NCI-H510A treated with DMSO at 0.1 percent for 48 hours (cell line): ENCODE measurements at places on chromosomes 12 and 14.

DNA sequence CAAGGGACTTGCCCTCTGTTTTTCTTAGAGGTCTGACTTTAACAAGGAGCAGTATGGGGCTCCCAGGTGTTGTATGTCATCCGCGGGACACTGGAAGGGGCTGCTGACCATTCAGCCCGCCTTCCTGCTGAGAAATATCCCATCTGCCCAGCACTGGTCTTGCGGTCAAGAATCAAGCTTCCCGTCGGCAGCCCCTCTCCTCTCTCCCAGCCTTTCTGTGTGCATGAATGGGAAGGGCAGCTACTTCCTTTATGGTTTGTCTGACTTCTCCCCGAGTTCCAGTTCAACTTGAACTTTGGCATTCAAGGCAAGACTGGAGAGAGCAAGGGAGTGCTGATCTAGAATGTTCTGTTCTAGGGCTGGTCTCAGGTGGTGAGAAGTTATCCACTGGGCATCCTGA, 51.5 kb downstream of the PSMA6 start:
- DNase-seq, result no peak

GRCh38 chr12:107328442-107329133, 235.2 kb upstream of the CRY1 start:
- no peak for DNase-seq

DNA sequence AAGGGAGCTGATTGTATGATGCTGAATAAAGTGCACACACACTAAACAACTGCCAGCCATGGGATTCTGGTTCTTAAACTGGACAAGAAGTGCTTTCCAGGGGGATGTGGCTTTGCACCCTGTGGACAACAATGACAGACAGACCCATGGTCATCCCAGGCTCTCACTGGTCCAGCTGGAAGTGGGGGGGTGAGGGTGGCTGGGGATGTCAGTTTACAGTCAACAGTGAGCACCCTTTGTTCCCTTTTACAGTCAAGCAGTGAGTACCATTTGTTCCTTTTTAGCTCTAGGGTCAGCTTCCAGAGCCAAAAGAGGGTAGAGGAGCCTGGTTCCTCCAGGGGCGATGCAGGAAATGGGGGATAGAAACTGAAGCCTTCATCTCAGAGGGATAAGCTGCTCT, 100.7 kb downstream of the SMOC1 start:
- DNase-seq, result no peak

- no peak for DNase-seq
Observed at GRCh38 chr14:54754623-54755386, 147.8 kb downstream of the GCH1 start.

DNA sequence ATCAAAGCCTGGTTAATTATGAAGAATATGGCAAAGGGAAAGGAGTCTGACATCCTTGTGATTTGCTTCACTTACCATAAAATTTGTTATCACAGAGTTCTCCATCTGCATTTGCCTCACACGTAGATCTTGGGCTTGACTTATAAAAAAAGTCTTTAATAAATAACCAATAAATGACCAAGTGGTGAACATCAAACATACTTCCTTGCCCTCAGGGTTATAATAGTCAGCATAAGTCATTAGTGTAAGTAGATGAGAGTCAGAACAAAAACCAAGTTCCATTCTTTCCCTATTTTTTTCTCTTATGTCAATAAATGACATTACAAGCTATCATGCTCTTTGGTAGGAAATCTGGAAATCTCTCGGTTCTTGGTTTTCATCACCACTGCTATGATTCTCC, 635.4 kb upstream of the ATXN7L3B start:
- no peak for DNase-seq

DNA sequence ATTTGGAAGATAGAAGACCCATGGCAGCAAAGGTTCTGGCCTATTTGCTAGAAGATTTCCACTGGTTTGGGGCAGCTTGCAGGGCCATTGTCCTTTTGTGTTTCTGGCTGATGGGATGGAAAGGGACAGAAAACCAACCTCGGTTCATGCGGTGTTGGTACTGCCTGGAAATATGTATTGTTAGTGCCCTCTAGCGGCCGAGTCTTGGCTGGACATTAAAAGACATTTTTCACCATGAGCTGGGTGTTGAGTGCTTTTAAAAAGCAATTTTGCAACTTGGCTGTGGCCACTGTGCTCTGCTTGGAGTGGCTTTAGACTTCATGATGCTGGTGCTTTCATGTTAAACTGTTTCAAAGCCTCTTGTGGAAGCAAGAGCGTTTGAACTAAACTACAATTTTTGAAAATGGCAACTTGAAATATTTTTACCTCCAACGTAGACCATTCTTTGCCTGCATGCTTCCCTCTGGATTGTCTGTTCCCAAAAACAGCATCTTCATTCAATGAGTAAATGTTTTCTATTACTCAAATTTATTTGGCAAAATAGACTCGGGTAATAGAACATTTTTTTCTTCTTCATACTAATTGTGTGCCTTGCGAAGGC, 102.7 kb upstream of the TBX5 start:
- DNase-seq, result peak; percentile 90

GRCh38 chr14:75769047-75769685, 108.1 kb downstream of the TTLL5 start:
- no peak for DNase-seq

GRCh38 chr12:68633614-68634558, 23.2 kb downstream of the RAP1B start:
- DNase-seq, result no peak

DNA sequence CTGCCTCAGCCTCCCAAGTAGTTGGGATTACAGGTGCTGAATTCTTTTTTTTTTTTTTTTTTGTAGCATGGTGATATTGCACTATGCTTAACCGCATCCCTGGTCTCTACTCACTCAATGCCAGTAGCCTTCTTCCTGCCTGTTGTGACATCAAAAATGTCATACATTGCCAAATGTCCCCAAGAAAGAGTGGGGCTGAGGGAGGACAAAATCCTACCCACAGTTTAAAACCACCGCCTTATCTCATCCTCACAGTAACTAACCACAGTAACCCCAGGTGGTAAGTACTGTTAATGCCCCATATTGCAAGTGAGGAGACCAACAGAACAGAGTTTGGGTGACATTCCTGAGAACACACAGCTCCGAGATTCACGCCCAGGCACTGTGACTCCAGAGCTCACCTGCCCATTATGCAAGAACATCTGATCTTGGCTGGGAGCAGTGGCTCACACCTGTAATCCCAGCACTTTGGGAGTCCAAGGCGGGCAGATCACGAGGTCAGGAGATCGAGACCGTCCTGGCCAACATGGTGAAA, 19.6 kb downstream of the MORN3 start:
- DNase-seq, result no peak

DNA sequence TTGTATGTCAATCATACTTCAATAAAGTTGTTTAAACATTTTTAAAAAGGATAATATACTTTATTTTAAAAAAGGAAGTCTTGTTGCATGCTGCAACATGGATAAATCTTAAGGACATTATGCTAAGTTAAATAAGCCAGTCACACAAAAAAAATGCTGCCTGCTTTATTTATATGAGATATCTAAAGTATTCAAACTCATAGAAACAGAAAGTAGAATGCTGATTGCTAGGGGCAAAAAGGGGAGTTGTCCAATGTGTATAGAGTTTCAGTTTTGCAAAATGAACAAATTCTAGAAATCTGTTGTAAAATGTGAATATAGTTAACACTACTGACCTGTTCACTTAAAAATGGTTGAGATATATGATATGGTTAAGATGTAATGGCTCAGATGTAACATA, 8.7 kb downstream of the KLRC4 start:
- DNase-seq, result no peak
